ENCODE measurements at places on chromosomes 5 and 9.
A peak's percentile ranks its signal among the peaks of the same experiment; 100 is the strongest.

- DNase-seq, result peak; percentile 62
These were observed 434 bp downstream of the GLRX start for GRCh38 chr5:95822043-95822541.

GRCh38 chr5:146337264-146337904 lies 1.3 kb upstream of the POU4F3 start:
- DNase-seq, result no peak

GRCh38 chr5:83034528-83035207 lies 42.5 kb downstream of the TMEM167A start:
- no peak for DNase-seq

DNA sequence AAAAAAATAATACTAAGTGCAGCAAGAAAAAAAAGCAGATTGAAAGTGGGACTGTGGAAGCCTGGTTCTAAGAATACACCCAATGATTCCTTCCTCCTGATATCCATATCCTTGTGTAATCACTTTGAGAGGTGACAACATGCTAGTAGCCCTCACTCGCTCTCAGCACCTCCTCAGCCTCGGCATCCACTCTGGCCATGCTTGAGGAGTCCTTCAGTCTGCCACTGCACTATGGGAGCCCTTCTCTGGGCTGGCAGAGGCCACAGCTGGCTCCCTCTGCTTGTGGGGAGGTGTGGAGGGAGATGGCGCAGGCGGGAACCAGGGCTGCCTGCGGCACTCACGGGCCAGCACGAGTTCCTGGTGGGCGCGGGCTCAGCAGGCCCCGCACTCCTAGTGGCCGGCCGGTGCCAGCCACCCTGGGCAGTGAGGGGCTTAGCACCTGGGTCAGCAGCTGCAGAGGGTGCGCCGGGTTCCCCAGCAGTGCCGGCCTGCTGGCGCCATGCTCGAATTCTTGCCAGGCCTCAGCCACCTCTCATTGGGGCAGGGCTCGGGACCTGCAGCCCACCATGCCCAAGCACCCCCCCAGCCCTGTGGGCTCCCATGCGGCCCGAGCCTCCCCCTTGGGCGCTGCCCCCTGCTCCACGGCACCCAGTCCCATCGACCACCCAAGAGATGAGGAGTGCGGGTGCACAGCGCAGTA lies 24.5 kb upstream of the SELENOP start:
- no peak for DNase-seq

- DNase-seq, result no peak
These were observed 5.7 kb downstream of the PHF2 start for GRCh38 chr9:93582115-93582514.
